ENCODE measurements at places on chromosomes 5 and 9. TPM values are rescaled to one million over a fixed set of nuclear protein-coding genes. Genes with fewer than 3 reads are reported as not detected.

PCDHGA11 gene
- 2.5 TPM for total RNA-seq

TAF11L12 gene
- not detected for total RNA-seq

GDNF gene
- 0.25 TPM for total RNA-seq

RGS7BP gene
- 1.0 TPM for total RNA-seq

SOHLH1 gene
- total RNA-seq = not detected

BTNL9 gene
- total RNA-seq = 12.0 TPM

HTR4 gene
- total RNA-seq = 1.8 TPM

HEMGN gene
- total RNA-seq = 0.08 TPM

DNA sequence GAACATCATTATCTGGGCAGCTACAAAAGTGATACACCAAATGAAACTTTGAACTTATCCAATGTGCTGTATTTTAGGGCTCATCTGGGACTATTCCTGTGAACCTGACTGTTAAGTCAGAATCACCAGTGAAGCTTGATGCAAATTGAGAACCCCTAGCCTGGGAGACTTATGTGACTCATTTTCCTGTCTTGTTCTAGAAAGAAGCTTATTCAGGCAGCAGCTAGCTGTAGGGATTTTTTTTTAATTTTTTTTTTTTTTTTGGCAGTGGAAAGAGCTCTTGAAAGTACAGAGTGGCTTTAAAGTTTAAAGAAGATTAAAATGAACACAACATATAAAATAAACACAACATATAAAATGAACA is 81.1 kb upstream of the TNFAIP8 start:
- DNase-seq = no peak
- no peaks in the 10 kb centered on the region for H3K27me3 ChIP-seq
- H3K27ac ChIP-seq = no peak overlapping the region
- no peaks in the 10 kb centered on the region for H3K36me3 ChIP-seq
- H3K4me1 ChIP-seq = no peaks in the 10 kb centered on the region

GRCh38 chr5:31641059-31641458 is 2.1 kb downstream of the PDZD2 start:
- H3K27ac ChIP-seq = no peak overlapping the region
- H3K4me3 ChIP-seq = no peak overlapping the region
- H3K4me1 ChIP-seq = peaks cover 3% of the 10 kb centered on the region
- H3K27me3 ChIP-seq = no peaks in the 10 kb centered on the region

DNA sequence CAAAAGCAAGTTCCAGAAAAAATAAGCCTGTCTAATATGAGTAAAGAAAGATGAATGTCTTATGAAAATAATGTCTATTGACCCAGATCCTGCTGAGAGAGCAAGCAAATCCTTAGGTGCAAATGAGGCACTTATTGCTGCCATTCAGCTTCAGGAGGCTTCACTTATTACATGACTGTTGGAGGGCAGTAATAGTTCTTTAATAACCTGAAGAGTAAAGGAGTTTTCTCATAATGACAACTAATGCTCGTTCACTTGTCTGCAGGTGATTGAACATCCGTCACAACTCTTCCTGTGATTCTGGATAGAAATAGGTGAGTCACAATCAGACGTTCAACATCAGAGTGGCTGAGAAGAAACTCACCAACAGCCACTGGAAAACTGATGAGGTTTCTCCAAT is 58.3 kb downstream of the SPOCK1 start:
- no peak for DNase-seq
- H3K27ac ChIP-seq = no peak overlapping the region
- H3K4me1 ChIP-seq = no peaks in the 10 kb centered on the region

DNA sequence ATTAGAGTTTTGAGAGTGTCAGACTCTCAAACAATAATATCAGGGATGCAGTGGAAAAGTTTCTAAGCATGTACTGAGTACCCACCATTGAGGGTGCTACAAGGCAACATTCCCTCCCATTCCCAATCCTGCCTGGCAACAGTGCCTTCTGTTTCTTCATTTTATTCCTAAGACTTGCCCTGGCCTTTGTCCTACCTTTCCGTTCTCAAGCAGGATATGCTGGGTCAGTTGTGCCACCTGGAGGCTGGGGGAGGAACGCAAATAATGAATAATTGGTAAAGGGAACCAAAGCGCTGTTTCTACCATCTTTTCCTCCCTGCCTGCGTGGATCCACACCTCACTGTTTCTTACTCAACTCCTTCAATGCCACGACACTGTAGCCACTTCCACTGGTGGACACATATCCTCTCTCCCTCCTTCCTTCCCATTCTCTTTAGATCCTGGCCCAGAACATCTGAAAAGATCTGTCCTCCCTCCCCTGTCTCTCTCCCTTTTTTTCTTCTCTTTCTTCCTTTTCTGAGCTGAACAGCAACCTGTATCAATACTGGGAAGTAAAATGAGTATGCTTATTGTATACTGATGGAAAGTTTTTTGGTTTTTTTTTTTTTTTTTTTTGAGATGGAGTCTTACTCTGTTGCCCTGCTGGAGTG is 149.5 kb downstream of the C9orf152 start:
- no peaks in the 10 kb centered on the region for H3K36me3 ChIP-seq
- no peaks in the 10 kb centered on the region for H3K27me3 ChIP-seq
- H3K4me3 ChIP-seq = no peak overlapping the region
- no peak overlapping the region for H3K27ac ChIP-seq

DNA sequence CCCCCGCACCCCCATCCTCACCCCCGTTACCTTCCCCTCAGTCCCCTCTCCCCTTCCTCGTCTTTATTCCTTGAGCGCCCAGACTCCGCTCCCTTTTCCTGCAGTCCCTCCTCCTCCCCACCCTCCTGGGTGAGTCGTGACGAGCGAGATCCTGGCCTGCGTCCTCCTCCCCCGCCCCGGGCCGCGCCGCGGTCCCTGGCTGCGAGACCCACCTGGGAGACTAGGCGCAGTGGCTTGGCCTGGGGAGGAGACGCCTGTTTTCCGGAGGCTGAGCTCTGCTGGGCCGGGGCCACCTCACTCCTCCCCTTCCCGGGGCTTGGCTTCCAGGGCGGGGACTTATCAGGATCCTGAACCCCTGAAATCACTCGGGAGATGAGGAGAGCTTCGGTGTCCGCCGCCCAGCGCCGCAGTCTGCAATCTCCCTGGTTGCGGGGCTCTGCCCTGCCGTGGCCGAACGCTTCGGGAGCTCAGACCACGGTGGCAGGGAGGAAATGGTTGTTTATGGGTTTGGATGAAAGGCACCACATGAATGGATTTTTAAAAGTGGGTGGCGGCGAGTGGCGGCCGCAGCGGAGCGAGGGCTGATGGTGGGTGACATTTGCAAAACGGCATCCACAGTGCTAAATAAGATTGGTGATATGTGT is 984 bp downstream of the STXBP1 start:
- DNase-seq = peak; percentile 44
- peak overlapping the region; percentile 59 for H3K4me3 ChIP-seq
- peak overlapping the region; percentile 47 for H3K27ac ChIP-seq
- H3K36me3 ChIP-seq = no peaks in the 10 kb centered on the region
- H3K4me1 ChIP-seq = peaks cover 22% of the 10 kb centered on the region

GRCh38 chr9:93960221-93960970 is 5.2 kb upstream of the BARX1 start:
- peaks cover 21% of the 10 kb centered on the region for H3K4me1 ChIP-seq
- H3K36me3 ChIP-seq = no peaks in the 10 kb centered on the region
- DNase-seq = no peak
- H3K27ac ChIP-seq = no peak overlapping the region

- peak; percentile 25 for DNase-seq
- no peak overlapping the region for H3K27ac ChIP-seq
- H3K36me3 ChIP-seq = no peaks in the 10 kb centered on the region
- no peak overlapping the region for H3K4me3 ChIP-seq
Observed at GRCh38 chr5:2914022-2914661, 162.7 kb upstream of the IRX2 start.

GRCh38 chr5:143066556-143067281 is 296.5 kb downstream of the ARHGAP26 start:
- H3K27me3 ChIP-seq = no peaks in the 10 kb centered on the region
- H3K4me3 ChIP-seq = no peak overlapping the region
- H3K36me3 ChIP-seq = peaks cover 11% of the 10 kb centered on the region
- H3K27ac ChIP-seq = no peak overlapping the region

GRCh38 chr5:179862891-179863290 is 4.3 kb upstream of the MRNIP start:
- H3K36me3 ChIP-seq = peaks cover 14% of the 10 kb centered on the region
- H3K27ac ChIP-seq = no peak overlapping the region
- no peaks in the 10 kb centered on the region for H3K27me3 ChIP-seq
- H3K4me3 ChIP-seq = no peak overlapping the region
- H3K4me1 ChIP-seq = no peaks in the 10 kb centered on the region

All from liver (tissue), 10 donors.